ENCODE measurements at places on chromosomes 6 and 20.

- DNase-seq: no peak
Observed at GRCh38 chr6:34571388-34571787, 15.3 kb upstream of the SPDEF start.

- peak; percentile 35 for DNase-seq
Observed at GRCh38 chr6:21309807-21310221, 283.7 kb upstream of the SOX4 start.

- DNase-seq: peak; percentile 57
Observed at GRCh38 chr6:21455071-21455470, 138.5 kb upstream of the SOX4 start.

GRCh38 chr6:1587977-1588376 lies 21.7 kb upstream of the FOXC1 start:
- no peak for DNase-seq

- DNase-seq: no peak
Observed at GRCh38 chr6:15996030-15996429, 132.9 kb upstream of the MYLIP start.

- no peak for DNase-seq
Observed at GRCh38 chr20:49579874-49580812, 12.2 kb upstream of the PTGIS start.

DNA sequence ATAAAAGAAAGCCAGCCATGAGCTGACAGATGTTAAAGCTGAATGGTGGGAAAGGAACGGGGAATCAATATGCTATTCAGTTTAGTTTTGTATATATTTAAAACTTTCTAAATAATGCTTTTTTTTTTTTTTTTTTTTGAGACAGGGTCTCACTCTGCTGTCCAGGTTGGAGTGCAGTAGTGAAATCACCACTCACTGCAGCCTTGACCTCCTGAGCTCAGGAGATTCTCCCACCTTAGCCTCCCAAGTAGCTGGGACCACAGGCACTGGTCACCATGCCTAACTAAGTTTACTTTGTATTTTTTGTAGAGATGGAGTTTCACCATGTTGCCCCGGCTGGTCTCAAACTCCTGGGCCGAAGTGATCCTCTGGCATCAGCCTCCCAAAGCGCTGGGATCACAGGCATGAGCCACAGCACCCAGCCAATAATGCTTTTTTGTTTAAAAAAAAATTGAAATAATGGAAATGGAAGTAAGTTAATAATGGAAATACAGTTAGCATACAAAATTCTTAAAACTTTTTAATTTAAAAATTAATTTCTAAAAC lies 19.1 kb downstream of the EPB41L2 start:
- no peak for DNase-seq

DNA sequence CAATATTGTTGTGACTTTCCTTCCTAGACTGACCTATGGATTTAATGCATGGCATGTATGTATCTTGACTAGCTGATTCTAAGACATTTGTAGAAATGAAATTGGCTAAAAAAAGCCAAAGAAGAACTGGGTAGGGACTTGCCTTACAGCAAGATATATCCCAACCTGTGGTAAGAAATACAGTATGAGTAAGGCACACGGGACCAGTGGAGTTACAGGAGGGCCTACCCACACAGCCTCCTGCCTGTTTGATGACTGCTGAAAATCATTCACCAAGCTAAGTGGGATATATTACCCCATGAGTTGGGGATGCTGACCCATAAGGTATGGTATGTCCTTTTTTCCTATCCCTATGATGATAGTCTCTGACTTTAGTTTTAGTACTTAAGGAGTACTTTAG lies 112.2 kb downstream of the INSM1 start:
- no peak for DNase-seq

DNA sequence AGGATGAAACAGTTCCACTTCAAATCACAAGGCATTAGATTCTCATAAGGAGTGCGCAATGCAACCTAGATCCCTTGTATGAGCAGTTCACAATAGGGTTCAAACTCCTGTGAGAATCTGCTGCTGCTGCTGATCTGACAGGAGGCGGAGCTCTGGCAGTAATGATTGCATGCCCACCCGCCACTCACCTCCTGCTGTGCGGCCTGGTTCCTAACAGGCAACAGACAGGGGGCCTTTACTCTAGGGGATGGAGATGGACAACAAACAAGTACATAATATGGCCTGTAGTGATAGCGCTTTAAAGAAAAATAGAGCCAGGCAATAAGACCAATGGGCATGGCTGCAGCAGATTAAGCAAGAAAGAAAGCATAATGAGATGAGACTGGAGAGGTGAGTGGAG lies 2.7 kb upstream of the TBC1D22B start:
- DNase-seq: no peak

GRCh38 chr6:43499028-43499815 lies 10.9 kb downstream of the LRRC73 start:
- no peak for DNase-seq

- peak; percentile 82 for DNase-seq
Observed at GRCh38 chr20:33653218-33653899, 8.8 kb upstream of the C20orf144 start.

DNA sequence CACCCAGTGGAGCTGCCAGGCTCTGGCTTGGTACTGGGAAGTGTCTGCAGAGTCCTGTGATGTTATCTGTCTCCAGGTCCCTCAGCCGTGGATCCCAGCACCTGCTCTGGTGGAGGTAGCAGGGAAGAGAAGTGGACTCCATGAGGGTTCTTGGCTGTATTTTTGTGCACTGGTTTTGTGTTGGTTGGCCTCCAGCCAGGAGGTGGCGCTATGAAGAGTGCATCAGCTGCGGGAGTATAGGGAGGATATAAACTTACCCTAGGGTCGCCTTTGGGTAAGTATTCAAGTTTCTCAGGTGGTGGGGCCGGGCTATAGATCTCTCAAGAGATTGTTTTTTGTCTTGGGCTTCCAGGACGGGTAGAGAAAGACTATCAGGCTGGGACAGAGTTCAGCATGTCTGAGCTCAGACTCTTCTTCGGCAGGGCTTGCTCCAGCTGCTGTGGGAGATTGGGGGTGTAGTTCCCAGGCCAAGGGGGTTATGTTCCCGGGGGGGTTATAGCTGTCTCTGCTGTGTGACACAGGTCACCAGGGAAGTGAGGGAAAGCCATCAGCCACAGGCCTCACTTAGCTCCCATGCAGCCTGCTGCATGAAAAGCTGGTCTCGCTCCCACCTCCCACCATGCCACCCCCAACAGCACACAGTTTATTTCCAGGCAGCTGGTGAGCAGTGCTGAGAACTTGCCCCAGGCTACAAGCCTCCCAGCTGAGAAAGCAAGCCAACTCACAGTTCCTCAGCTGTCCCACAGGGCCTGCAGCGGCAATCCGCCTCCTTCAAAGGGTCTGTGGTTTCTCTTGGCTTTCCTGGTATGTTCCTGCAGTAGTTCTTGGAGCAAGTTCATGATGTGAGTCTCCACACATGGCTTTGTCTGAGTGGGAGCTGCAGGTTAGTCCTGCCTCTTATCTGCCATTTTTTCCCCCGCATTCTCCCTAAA lies 115.7 kb downstream of the AIG1 start:
- DNase-seq: no peak

- no peak for DNase-seq
Observed at GRCh38 chr6:31495580-31495979, 2.4 kb upstream of the MICB start.

DNA sequence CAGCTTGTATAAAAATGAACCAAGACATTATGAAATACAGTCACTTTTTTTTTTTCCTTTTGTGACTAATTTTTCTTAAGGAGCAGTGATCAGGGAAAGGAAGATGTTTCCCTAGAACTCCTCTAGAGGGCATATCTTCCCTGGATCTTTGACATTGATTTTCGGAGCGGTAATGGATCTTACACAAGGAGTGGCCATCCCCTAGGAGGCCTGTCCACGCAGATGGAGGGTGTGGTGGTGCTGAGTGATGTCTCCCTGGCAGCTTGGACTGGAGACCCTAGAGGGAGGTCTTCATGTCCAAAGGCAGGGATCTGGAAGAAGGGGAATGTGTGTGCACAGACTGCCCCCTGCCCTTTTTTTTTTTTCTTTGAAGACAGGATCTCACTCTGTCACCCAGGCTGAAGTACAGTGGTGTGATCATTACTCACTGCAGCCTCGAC lies 7.0 kb upstream of the KIFC1 start:
- DNase-seq: no peak

GRCh38 chr6:83176246-83176645 lies 16.8 kb downstream of the PGM3 start:
- no peak for DNase-seq
